ENCODE measurements at places on chromosomes 12 and 14.
A peak's percentile ranks its signal among the peaks of the same experiment; 100 is the strongest.

- DNase-seq: no peak
These were observed 1662.2 kb upstream of the FLRT2 start for GRCh38 chr14:83867566-83868225.

- DNase-seq: no peak
These were observed 182.1 kb upstream of the HMGA2 start for GRCh38 chr12:65642061-65642661.

- DNase-seq: no peak
These were observed 216.8 kb downstream of the PPFIA2 start for GRCh38 chr12:81542065-81543010.

DNA sequence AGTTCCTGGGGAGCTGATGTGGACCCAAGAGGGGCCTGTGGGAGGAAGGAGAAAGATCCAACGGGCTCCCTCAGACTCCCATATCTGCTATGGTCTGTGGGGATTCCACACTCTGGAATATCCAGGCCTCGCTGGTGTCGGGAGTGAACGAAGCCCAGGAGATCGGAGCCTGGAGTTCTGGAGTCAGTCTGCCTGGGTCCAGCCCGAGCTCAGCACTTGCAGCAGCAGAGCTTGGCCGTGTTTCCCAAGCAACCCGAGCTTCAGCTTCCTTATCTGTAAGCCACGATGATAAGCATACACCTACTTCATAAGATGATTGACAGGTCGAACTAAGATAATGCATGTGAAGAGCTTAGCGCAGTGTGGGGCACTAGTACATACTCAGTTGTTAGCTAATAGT, 10.1 kb downstream of the LTBP2 start:
- DNase-seq: no peak

DNA sequence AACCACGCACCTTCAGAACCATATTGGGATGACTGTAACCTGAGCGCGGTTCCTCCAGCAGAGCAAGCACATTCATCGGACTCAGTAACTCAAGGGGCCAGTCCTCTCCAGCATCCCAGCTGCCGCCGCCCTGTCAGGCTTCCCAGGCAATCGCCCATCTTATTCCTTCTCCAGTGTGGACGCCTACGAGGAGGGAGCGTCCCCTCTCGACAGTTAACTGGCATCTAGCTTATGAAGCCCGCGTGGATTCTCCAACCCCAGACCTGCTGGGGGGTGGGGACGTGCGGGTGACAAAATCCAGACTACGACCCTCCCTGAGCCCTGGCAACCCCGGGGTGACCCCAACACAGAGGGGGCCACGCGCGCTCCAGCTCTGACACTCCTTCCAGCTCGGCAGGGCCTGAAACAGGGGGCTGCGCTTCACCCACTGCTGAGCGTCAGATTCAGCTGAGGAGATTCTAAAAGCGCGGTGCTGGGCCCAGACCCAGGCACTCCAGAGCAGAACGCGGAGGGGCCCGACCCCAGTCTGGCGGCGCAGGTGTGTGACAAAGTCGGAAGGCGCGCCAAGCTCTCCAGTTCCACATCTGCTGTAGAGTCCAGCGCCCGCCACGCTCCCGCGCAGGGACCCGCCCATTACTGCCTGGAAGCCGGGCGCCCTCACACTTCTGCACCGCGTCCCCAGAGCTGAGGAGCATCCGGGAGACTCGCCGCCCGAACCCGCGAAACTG, 43.9 kb upstream of the ESR2 start:
- DNase-seq: no peak

- no peak for DNase-seq
These were observed 176.3 kb upstream of the GSC start for GRCh38 chr14:94946244-94946643.

- DNase-seq: no peak
These were observed 20.9 kb downstream of the ISCA2 start for GRCh38 chr14:74514471-74514941.

GRCh38 chr14:82342596-82342995, 808.9 kb upstream of the SEL1L start:
- no peak for DNase-seq

DNA sequence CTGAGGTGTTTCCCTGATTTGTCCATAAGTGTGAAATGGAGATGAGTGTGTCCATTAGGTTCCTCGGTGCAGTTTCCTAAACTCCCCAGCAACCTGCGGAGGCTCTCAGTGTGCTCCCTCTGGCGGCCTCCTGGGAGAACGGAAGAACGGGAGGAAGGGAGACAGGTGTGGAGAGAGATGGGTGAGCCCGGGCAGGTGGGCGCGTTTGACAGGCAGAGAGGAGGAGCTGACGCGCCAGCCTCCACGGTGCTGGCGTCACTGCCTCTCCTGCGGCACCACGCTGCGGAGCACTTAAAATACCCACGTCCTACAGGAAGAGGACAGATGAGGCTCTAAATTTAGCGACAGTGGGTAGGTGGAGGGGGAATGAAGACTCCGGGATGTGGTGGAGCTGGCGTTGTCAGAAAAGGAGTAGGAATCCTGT, 26.8 kb upstream of the PEX5 start:
- no peak for DNase-seq

GRCh38 chr12:58117201-58117600, 175.8 kb downstream of the ATP23 start:
- no peak for DNase-seq

DNA sequence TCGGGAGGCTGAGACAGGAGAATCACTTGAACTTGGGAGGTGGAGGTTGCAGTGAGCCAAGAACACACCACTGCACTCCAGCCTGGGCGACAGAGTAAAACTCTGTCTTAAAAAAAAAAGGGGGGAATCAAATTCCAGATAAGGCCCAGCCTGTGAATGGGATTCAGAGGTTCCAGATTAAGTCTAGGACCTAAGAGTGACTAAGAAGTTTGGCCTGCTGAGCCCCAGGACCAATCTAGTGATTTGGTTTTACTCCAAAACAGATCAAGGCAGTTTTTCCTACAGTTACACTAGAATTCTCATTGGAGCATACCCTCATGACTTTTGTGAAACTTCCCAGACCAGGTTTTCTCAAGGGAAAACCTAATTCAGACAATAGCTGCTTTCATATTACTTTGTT, 22.8 kb downstream of the EXOC5 start:
- no peak for DNase-seq

GRCh38 chr12:105480162-105480561, 149.7 kb downstream of the C12orf75 start:
- no peak for DNase-seq

GRCh38 chr14:102187568-102188001, 47.9 kb downstream of the WDR20 start:
- no peak for DNase-seq

DNA sequence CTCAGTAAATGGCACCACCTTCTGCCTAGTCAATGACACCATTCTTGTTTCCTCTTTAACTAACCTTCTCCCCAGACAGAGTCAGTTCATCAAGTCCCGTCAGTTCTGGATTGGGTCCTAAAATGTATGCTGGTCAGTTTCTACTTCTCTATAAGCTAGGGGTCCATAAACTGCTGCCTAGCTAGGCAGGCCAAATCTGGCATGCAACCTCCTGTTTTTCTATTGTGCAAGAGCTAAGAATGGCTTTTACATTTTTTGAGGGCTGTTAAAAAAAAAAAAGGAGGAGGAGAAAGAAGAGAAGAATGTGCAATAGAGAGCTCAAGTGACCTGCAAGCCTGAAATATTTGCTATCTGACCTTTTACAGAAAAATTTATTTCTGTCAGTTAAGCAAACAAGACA, 6.4 kb upstream of the TMED10 start:
- DNase-seq: no peak

GRCh38 chr12:94980577-94980976, 22.9 kb downstream of the NDUFA12 start:
- no peak for DNase-seq

DNA sequence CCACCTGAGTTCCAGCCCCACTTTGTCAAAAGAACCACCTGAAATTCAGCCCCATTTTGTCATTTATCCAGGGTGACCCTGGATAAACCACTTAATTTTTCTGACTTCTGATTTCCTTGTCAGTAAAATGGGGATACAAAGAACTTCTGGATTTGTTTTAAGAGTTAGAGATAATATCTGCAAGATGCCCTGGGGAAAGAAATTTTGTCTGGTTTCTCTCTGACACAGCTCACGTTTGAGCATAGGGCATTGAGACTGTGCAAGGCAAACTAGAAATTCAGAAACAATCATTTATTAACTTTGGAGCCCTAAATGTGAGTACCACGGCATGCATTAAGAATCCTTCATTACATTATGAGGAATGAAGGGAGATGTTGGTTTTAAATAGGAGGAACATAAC, 37.2 kb downstream of the TMTC2 start:
- no peak for DNase-seq

- no peak for DNase-seq
These were observed 21.1 kb upstream of the ARID2 start for GRCh38 chr12:45708363-45708762.

GRCh38 chr12:89391726-89392336, 39.5 kb upstream of the DUSP6 start:
- no peak for DNase-seq

- no peak for DNase-seq
These were observed 63.5 kb downstream of the CLMN start for GRCh38 chr14:95256002-95256775.

GRCh38 chr12:43159506-43159905, 392.5 kb downstream of the ADAMTS20 start:
- no peak for DNase-seq

GRCh38 chr14:61444215-61444768, 122.9 kb downstream of the PRKCH start:
- DNase-seq: peak; percentile 47

DNA sequence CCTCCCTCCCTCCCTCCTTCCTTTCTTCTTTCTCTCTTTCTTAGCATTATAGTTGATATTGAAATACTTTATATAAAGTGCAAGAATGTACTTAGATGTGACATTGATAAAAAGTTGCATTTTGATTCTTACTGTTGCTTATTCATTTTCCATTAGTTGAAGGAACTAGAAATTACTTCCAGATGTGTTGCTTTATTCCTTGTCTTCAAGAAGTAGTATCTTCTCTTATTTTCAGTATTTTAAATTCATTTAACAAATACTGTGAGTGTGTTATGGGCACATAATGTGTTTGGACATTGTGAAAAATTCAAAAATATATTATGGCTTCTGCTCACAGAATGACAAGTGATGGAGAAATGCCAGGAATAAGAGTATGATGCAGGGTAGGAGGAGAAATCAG, 45.6 kb downstream of the TRMT5 start:
- no peak for DNase-seq

DNA sequence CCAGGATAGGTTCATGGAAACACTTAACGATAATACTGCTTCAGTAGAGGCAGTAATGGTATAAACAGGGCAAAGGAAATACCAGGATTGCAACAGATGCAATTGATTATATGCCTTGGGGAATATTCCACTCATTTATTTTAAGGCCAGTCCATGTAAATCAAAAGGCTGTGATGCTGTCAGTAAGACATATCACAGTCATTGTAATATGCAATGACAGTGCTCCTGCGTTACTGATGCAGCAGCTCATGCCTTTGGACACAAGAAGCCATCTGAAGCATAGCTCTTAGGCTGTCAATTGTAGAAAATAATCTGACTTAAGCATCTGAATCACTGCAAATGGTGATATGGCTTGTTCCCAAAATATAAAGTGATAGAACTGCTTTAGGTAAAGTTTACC, 674.8 kb downstream of the TMTC2 start:
- no peak for DNase-seq

DNA sequence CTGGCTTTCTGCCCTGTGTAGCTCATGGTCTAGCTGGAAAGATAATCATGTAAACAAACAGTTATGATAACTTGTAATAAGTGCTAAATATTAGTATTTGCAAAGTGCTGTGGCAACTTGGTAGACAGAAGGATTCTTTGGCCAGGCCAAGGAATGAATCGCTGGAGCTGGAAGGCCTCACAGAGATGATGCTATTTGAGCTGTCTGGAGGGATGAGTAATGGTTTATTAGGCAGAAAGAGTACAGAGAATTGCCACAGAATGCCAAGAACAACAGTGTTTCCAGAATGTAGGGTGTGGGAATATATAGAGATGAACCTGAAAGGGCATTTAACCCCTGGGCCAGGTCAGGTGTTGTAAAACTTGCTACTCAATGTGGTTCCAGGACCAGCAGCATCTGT, 27.6 kb downstream of the OTX2 start:
- DNase-seq: no peak

DNA sequence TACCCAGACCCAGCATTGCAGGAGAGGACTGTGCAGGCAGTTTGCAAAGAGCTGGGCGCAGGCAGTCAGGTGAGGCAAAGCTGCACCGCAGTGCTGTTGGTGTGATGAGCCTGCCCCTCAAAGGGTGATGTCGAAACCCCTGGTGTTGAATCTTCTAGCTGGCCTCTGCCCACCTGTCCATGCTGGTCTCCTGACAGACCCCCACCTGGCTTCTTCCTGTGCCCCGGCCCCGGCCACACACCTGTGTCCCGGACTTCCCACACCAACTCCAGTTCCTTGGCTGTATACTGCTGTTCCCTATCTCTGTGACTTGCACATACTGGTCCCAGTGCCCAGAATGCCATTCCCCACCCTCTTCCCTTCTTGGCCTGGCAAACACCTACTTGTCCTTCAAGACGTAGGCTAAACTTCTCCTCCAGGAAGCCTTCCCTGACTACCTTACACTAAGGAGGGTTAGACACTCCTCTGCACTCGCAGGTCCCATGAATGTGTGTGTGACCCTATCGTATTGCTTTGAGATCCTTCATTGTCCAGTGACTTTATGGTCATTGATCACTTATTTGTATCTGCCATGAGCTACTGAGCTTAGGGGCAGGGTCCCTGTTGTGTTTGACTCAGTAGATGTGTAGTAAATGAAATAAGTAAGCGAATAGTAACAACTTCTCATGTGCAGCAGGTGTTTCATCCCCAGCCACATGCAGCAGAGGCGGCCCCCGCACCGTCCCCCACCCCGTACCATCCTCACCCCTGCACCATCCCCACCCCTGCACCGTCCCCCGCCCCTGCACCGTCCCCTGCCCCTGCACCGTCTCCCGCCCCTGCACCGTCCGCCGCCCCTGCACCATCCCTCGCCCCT, 37.4 kb downstream of the ESRRB start:
- DNase-seq: no peak

DNA sequence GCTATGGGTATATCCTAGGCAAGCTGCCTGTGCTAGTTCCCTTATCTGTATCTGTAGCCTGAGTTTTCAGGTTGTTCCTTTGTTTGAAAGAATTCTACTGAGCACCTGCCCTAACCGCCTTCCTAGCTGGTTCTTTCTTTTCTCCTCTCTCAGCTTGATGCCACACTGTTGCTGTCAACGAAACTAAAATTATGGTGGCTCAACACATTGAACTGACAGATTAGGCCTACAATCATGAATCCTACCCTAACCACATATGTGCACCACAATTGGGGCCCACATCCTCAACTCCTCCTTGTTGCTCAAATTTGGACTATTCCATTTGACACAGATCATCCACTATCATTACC, 36.2 kb upstream of the RESF1 start:
- DNase-seq: no peak

- no peak for DNase-seq
These were observed 293.3 kb upstream of the TMPO start for GRCh38 chr12:98222135-98222534.

GRCh38 chr12:83156815-83157214, 470.1 kb downstream of the TMTC2 start:
- no peak for DNase-seq

GRCh38 chr14:65934070-65934435, 521.5 kb downstream of the FUT8 start:
- DNase-seq: no peak

- no peak for DNase-seq
These were observed 145.2 kb upstream of the KRR1 start for GRCh38 chr12:75656648-75657047.

All from activated CD8-positive, alpha-beta memory T cell treated with anti-CD3 and anti-CD28 coated beads for 1 hour (primary cell).